Eye (tissue), 1 donor: ENCODE measurements at places on chromosomes 13 and 19.

DNA sequence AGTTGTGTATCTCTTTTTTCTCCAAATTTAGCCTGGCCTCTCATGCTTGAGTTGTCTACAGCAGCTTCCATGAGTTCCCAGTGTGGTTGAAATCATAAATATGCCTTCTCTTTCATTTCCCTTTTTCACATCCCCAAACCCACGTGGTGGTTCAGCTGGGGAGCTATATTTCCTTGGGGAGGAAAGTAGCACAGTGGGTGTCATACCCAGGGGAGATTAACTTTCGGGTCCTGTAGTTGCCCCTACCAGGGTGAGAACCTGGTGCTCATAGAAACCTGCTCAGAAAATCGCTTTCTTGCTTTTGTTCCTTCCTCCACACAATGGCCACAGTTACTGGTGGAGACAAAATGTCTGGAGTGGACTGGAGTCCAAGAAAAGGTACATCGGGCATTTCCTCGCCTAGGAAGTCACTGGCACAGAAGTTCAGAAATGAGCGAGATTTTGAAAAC lies 7.0 kb upstream of the LILRA4 start:
- DNase-seq: no peak

DNA sequence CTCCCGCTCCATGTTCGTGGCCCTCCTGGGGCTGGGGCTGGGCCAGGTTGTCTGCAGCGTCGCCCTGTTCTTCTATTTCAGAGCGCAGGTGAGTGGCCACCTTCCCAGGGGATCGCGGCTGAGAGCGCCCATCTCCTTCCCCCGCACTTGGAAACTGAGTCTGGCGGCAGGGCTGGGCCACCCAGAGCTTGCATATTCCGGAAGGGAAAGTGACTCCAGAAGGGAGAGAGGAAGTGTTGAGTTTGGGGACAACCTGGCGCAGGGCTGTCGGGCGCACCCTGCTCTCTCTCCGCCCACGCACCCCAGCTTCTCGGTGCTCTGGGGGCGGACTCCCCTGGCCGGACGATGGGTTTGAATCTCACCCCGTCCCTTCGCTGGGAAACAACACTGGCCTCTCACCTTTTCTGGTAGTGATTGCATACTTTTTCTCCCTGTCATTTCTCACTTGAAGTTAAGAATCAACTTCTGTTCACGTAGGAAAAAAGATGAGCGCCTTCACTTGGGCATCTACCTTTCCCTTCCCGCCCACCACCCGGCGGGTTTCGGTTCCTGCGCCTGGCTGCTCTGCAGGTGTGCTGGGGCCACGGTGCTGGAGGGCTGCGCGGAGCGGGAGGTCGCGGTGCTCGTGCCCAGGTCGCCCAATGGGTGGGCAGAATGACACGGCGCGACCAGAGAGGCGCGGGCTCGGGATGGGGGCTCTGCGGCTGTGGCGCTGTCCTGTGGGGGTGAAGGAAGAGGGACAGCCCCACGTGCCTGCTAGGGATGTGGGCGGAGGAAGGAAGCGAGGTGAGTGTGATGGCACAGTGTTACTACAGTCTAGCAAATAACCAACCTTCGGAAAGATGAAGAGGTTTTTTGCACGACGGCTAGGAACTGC lies 721 bp downstream of the TNFSF11 start:
- DNase-seq: peak; percentile 16

GRCh38 chr13:18978447-18978846 lies 203.2 kb downstream of the TUBA3C start:
- no peak for DNase-seq

GRCh38 chr13:37141011-37141410 lies 35.5 kb upstream of the CSNK1A1L start:
- DNase-seq: no peak

DNA sequence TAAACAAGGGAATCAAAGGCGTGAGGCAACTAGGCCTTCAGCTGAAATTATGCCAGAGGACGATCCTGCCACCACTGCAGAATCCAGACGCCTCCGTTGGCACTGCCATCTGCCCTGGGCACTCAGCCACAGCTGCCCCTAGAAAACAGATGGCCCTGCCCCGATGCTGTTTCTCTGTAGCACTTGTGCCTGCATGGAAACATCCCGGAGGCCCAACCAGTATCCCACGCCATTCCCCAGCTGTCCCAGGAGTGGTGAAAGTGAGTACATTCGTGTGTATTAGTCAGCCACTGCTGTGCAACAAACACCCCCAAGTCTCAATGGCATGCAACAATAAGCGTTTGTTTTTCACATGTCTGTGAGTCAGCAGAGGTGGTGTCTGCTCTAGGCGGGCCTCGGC lies 8.9 kb upstream of the CRTC1 start:
- no peak for DNase-seq

DNA sequence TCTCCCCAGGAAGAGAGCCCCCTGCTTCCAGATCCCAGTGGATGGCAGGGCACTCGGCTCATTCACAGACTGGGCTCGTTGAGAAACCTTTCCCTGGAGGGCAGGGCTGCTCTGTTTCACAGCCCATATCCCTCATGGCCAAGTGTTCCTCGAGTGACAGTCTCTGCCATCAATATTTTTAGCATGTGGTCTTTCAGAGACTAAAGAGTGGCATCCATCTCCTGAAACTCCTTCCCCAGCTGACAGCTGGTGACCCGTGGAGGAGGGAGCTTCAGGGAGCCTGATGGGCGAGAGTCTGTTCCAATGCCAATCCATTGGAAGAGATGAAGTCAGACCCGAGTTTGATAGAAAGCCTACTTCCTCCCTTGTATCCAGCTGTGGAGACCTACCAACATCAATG lies 30.7 kb upstream of the ALOX5AP start:
- no peak for DNase-seq

DNA sequence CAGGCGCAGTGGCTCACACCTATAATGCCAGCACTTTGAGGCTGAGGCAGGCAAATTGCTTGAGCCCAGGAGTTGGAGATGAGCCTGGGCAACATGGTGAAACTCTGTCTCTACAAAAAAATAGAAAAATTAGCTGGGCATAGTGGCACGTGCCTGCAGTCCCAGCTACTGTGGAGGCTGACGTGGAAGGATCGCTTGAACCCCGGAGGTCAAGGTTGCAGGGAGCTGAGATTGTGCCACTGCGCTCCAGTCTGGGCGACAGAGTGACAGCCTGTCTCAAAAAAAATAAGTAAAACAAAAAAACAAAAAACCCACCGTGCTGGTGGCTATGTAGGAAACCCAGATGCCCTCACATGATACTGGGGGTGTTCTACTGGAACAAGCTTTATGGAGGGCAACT lies 16.4 kb downstream of the PHLDB3 start:
- no peak for DNase-seq

- no peak for DNase-seq
Measured at GRCh38 chr19:14818588-14818987, 16.4 kb downstream of the OR7A5 start.
